ENCODE measurements at places on chromosomes 3 and 15.

DNA sequence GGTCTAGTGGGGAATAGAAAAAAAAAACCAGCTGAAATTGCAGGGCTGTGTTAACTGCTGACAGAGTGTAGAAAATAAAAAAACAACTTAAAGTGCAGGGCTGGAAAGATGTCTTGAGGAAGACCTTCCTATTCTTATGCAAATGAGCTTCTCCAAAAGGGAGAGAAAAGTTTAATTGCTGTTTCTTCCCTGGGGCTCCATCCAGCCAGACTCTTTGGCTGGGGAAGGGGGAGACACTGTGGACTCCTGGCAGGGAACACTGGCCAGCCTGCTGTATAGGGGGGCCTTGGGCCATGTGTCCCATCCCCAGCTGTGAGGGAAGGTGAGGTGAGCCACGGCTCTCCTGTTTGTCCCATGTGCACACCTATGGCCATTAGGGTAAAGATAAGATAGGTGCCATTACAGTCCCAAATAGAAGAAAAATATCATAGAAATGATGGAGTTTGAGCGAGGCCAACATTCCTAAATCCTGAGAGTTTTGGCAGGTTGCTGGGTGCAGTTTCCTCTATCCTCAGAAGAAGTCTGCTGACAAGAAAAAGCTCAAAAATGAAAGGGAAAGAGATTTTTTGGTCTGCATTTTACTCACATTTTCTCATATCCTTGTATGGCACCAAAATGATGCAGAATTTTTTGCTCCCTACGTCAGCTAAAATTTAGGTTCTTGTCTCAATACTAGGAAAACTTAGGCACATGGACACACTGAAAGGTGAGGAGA, 901.7 kb downstream of the PLOD2 start:
- no peak for DNase-seq
- no peaks in the 10 kb centered on the region for H3K27me3 ChIP-seq
- no peak overlapping the region for H3K27ac ChIP-seq
- H3K4me3 ChIP-seq = no peak overlapping the region

DNA sequence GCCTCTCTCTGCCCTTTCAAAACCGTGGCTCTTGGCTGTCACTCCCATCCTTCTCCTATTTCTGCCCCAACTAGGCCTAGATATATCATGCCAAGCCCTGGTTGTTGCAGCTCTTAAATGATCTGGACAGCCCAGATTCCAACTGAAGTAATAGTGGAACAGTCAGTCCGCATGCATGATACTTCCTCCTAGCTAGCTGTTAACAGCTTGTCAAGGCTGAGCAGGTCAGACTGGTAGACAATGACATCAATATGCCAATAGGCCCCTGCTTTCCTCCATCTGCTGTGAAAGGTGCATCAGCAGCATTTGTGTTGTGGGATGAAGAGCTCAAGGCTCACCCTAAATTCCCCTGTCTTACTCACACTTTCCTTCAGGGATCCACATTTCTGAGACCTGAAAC, 527.7 kb upstream of the TGFBR2 start:
- DNase-seq = no peak
- no peak overlapping the region for H3K4me3 ChIP-seq
- no peaks in the 10 kb centered on the region for H3K27me3 ChIP-seq
- H3K36me3 ChIP-seq = no peaks in the 10 kb centered on the region
- H3K4me1 ChIP-seq = no peaks in the 10 kb centered on the region
- H3K27ac ChIP-seq = no peak overlapping the region

DNA sequence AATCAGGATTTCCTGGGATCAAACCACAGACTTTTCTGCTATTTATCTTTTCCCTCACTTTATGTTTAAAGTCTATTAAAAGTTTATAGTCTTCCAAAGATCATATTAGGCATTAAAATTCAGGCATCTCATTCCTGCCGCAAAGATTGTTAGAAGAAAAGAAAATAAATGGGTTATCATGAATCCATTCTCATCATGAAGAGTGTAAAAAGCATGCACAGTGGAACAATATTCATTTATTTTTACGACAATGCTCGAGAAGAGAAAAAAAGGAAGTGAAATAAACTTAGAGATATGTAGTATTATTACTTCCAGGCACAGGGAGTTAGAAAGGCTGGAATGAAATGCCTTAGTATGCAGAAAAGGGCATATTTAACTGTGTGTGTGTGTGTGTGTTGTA, 213.7 kb upstream of the PLSCR5 start:
- no peaks in the 10 kb centered on the region for H3K4me1 ChIP-seq
- H3K27ac ChIP-seq = no peak overlapping the region
- no peak overlapping the region for H3K4me3 ChIP-seq
- no peaks in the 10 kb centered on the region for H3K27me3 ChIP-seq

DNA sequence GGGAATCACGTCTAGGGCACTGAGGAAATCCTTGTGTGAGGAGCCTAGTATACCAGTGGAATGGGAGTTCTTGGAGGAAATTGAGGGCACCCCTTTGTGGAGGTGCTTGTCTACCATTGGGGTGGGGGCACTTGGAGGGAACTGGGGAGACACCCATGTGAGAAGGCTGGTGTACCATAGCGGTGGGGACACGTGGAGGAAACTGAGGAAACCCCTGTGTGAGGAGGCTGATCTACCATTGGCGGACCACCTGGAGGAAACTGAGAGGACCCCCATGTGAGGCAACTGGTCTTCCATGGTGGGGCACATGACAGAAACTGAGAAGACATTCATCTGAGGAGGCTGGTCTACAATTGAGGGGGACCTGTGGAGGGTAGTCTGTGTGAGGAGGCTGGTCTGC, 164.5 kb downstream of the FBLN2 start:
- no peak overlapping the region for H3K27ac ChIP-seq
- peak; percentile 13 for DNase-seq
- no peaks in the 10 kb centered on the region for H3K36me3 ChIP-seq
- H3K4me3 ChIP-seq = no peak overlapping the region
- no peaks in the 10 kb centered on the region for H3K4me1 ChIP-seq

GRCh38 chr3:38210141-38210757, 44.9 kb downstream of the OXSR1 start:
- H3K27ac ChIP-seq = no peak overlapping the region
- H3K36me3 ChIP-seq = no peaks in the 10 kb centered on the region
- DNase-seq = no peak
- no peak overlapping the region for H3K4me3 ChIP-seq
- H3K27me3 ChIP-seq = no peaks in the 10 kb centered on the region

DNA sequence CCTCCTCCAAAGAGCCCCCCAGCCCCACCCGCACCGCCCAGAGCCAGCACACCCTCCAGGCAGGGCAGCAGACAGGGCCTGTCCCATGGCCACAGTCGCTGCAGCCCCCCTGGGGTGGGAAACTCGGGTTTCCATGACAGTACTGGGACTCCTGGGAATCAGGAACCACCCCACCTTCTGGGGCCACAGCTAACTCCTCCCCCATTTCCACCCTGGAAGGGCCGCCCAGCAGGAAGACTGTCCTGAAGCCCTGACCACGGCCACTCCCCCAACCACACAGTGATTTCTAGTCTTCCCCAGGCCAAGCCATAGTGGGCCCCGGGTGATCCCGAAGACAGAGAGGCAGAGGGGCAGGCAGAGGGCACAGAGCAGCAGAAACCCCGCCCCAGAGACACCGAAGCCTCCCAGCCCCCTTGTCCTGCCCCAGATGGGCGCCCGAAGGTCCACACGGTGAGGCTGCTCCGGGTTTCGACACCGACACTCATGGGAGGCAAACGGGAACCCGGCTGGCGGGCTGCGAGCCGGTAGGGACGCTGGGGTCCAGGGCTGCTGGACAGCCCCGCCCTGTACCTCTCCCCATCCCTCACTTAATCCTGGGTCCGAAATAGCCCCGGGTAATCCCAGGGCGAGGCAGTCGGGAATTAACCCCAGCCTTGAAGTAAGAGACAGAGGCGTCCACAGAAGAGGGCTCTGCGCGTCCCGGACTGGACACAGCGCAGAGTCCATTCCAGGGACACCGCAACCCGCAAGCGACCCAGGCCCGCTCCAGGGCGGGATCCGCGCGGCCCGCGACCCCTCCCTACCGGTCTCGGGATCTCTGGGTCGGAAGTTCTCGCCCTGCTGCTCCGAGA, 138.4 kb downstream of the NUP210 start:
- H3K4me3 ChIP-seq = peak overlapping the region; percentile 1
- H3K36me3 ChIP-seq = no peaks in the 10 kb centered on the region
- peaks cover 25% of the 10 kb centered on the region for H3K27me3 ChIP-seq

- no peak overlapping the region for H3K27ac ChIP-seq
- no peaks in the 10 kb centered on the region for H3K4me1 ChIP-seq
- H3K4me3 ChIP-seq = no peak overlapping the region
- no peaks in the 10 kb centered on the region for H3K27me3 ChIP-seq
- no peak for DNase-seq
- no peaks in the 10 kb centered on the region for H3K36me3 ChIP-seq
Measured at GRCh38 chr3:33447958-33448357, 7.8 kb upstream of the UBP1 start.

- H3K27me3 ChIP-seq = no peaks in the 10 kb centered on the region
- no peak overlapping the region for H3K4me3 ChIP-seq
- H3K27ac ChIP-seq = no peak overlapping the region
Measured at GRCh38 chr3:9222049-9222448, 27.4 kb downstream of the SRGAP3 start.

- H3K27me3 ChIP-seq = peaks cover 4% of the 10 kb centered on the region
- peak within 1 kb of the TSS; percentile 88 for H3K27ac ChIP-seq
- DNase-seq = peak; percentile 94
- peak within 1 kb of the TSS; percentile 76 for H3K4me3 ChIP-seq
- H3K4me1 ChIP-seq = peaks cover 12% of the 10 kb centered on the region
Measured at GRCh38 chr3:124887177-124887931, at the start of gene ITGB5. Gene ITGB5, minus strand, starts transcription at chr3:124887365. Its CDS starts 365 bp downstream, at chr3:124887000.

DNA sequence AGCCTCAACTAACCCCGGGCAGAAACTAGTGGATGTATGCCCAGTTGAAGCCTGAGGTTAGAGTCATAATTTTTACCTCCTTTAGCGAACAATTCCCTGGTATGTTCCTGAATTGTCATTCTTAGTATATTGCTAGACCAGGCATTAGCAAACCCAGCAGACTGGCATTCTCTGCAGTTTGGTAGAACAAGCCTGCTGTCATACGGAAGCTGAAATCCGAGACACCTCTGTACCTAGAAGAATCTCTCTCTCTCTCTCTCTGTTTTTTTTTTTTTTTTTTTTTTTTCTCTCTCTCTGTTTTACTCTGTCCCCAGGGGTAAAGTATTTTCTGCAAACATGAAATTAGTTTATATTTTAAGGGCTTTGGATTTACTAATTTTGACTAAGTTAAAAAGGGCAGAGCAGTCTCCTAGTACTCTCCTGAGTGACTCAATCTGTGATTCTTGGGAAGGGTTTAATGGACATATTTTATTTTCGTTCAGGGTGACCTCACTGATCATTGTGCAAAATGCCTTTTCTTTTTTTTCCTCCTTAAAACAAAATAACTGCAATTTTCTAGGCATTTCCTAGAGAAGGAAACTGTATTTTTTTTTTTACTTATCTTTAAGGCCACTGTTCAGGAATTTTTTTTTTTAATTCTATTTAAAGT, 133.6 kb upstream of the ICE2 start:
- no peak for DNase-seq
- no peaks in the 10 kb centered on the region for H3K4me1 ChIP-seq
- no peak overlapping the region for H3K27ac ChIP-seq
- H3K27me3 ChIP-seq = no peaks in the 10 kb centered on the region
- H3K36me3 ChIP-seq = no peaks in the 10 kb centered on the region

DNA sequence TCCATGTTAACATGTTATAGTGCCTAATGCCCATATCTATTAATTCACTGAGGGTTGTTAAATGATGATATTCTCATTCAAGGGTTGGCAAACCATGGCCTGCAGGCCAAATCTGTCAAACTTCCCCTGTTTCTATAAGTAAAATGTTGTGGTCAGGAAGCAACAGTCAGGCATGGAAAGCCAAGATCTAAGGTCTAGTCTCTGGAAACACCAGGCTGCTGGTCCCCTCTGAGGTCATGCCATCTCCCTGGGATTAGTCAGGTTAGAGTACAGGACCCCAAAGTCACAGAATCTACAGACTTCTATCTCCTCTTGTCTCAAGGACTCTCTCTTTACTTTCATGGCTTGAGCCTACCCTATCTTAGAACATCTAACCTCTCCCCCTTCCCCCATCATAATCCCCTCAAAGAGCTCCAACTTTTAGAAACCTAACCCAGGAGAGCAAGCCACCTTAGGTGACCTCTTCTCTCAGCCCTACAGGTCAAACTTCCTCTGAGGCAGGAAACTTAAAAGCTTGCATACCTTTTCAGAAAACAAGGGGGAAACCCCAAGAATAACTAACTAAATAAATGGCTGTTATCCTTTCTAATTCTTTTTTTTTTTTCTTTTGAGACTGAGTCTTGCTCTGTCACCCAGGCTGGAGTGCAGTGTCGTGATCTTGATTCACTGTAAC, 15.3 kb upstream of the HERC1 start:
- DNase-seq = no peak
- no peak overlapping the region for H3K27ac ChIP-seq
- no peaks in the 10 kb centered on the region for H3K27me3 ChIP-seq

DNA sequence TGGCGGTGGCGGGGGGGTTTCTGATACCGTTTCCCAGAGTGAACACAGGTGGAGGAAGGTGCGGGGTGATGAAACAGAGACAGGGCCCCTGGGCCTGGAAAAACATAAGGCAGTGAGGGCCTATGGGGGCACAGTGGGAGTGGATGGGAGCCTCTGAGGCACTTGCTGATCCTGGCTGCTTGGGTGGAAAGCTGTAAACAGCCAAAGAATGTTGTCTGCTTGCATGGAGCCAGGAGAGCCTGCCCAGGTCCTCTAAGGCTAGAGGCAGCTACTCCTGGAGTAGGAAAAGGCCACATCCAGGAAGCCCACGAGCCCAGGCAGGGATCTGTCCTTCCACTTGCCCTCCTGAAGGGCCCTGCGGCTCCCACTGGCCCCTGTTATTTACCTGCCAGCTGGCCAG, 2.9 kb upstream of the SEMA3B start:
- no peak for DNase-seq
- peaks cover 69% of the 10 kb centered on the region for H3K4me1 ChIP-seq
- no peaks in the 10 kb centered on the region for H3K27me3 ChIP-seq
- peak overlapping the region; percentile 96 for H3K27ac ChIP-seq
- H3K36me3 ChIP-seq = no peaks in the 10 kb centered on the region

- no peaks in the 10 kb centered on the region for H3K27me3 ChIP-seq
- no peak overlapping the region for H3K27ac ChIP-seq
- DNase-seq = no peak
- no peak overlapping the region for H3K4me3 ChIP-seq
Measured at GRCh38 chr3:171831936-171832335, 11.2 kb upstream of the TMEM212 start.

GRCh38 chr15:56040081-56041035, 46.9 kb upstream of the NEDD4 start:
- DNase-seq = peak; percentile 86
- peaks cover 18% of the 10 kb centered on the region for H3K4me1 ChIP-seq
- no peaks in the 10 kb centered on the region for H3K36me3 ChIP-seq
- H3K4me3 ChIP-seq = no peak overlapping the region
- H3K27ac ChIP-seq = peak overlapping the region; percentile 72

GRCh38 chr3:58529516-58530353, 7.3 kb downstream of the ACOX2 start:
- peaks cover 18% of the 10 kb centered on the region for H3K4me1 ChIP-seq
- no peaks in the 10 kb centered on the region for H3K36me3 ChIP-seq
- DNase-seq = no peak
- no peak overlapping the region for H3K27ac ChIP-seq
- H3K27me3 ChIP-seq = no peaks in the 10 kb centered on the region
